ENCODE measurements at places on chromosomes 1 and 21. TPM values are rescaled to one million over a fixed set of nuclear protein-coding genes. Genes with fewer than 3 reads are reported as not detected.

DNA sequence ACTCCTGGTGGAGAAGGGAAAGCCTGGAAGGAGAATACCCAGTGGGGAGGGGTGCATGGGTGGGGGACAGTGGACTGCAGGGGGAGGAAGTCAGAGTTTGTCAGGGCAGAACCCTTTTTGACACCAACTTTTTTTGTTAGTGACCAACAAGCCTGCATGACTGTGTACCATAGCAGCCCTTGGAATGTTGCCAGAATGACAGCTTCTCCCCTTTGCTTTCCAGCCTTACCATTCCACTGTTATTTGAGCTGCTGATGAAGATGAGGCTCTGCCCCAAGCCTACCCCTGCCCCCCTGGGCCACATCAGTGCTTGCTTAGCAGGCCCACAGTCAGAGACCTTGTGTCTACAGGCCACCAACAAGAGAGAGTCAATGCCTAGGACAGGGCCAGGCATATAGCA, 341.2 kb downstream of the HHAT start:
- no peak for DNase-seq
- no peaks in the 10 kb centered on the region for H3K4me1 ChIP-seq

DNA sequence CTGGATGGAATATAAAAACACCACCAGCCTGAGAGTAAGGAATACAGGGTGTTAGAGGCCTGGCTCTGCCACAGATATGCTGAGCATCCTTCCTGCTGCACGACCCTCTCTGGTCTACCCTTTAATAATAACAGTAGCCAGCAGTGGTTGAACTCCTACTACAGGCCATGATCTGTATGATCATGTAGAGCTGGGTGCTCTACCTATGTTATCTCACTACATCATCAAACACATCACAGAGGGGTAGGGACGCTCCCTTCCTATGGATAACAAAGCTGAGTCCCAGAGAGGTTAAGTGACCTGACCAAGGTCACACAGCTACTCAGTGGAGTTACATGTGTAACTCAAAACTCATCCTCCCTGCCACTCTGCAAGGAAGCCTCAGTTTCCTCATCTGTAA, 13.0 kb upstream of the MYOM3 start:
- H3K27ac ChIP-seq: no peak overlapping the region
- no peaks in the 10 kb centered on the region for H3K4me1 ChIP-seq
- H3K36me3 ChIP-seq: no peaks in the 10 kb centered on the region
- no peaks in the 10 kb centered on the region for H3K27me3 ChIP-seq
- H3K4me3 ChIP-seq: no peak overlapping the region

Gene CNTN2
- not detected for total RNA-seq

- H3K4me1 ChIP-seq: peaks cover 21% of the 10 kb centered on the region
- H3K27me3 ChIP-seq: no peaks in the 10 kb centered on the region
- H3K4me3 ChIP-seq: no peak overlapping the region
- H3K36me3 ChIP-seq: peaks cover 13% of the 10 kb centered on the region
Observed at GRCh38 chr21:45516671-45517151, 25.5 kb downstream of the SLC19A1 start.

Gene RPS6KA1
- 13.3 TPM for total RNA-seq

Gene RCC2
- 160 TPM for total RNA-seq

Gene PADI2
- total RNA-seq: not detected

Gene GJC2
- 1.2 TPM for total RNA-seq

GRCh38 chr1:233379869-233380438, 52.4 kb downstream of the MAP3K21 start:
- no peaks in the 10 kb centered on the region for H3K4me1 ChIP-seq
- no peak overlapping the region for H3K27ac ChIP-seq
- H3K36me3 ChIP-seq: no peaks in the 10 kb centered on the region
- H3K4me3 ChIP-seq: no peak overlapping the region

Gene SETSIP
- not detected for total RNA-seq

DNA sequence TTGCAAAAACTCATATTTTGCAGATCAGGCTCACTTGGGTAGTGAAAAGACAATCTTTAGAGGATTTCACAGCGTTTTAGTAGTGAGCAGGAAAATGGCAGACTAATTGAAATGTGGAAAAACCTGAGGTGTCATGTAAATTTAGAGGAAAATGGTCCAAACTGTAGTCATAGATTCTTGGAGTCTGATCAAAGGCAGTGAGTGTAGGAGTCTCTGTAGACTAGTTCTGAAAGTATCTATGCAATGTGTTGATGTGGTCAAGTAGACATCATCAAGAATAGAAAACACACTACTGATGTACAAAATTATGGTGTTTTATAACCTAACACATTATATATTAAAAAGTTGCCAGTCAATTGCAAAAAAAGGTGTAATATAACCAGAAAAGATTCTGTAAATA, 143.2 kb upstream of the C1orf105 start:
- H3K27me3 ChIP-seq: no peaks in the 10 kb centered on the region
- H3K27ac ChIP-seq: no peak overlapping the region
- no peaks in the 10 kb centered on the region for H3K4me1 ChIP-seq
- DNase-seq: no peak
- no peaks in the 10 kb centered on the region for H3K36me3 ChIP-seq
- H3K4me3 ChIP-seq: no peak overlapping the region

- no peaks in the 10 kb centered on the region for H3K27me3 ChIP-seq
- DNase-seq: no peak
- H3K4me1 ChIP-seq: no peaks in the 10 kb centered on the region
- no peak overlapping the region for H3K27ac ChIP-seq
- H3K36me3 ChIP-seq: no peaks in the 10 kb centered on the region
Observed at GRCh38 chr1:80153762-80154161, 1147.2 kb upstream of the ADGRL4 start.

DNA sequence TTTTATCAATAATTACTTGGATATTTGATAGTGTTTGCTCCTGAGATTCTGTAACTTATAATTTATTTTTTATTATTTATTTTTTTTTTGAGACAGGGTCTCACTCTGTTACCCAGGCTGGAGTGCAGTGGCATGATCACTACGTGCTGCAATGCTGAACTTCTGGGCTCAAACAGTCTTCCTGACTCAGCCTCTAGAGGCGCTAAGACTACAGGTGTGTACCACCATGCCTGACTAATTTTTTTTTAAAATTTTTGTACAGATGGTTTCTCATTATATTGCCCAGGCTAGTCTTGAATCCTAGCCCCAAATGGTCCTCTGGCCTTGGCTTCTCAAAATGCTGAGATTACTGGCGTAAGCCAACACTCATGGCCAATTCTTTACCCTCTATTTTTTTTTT, 845.5 kb upstream of the ADGRL4 start:
- DNase-seq: no peak
- no peaks in the 10 kb centered on the region for H3K27me3 ChIP-seq
- H3K36me3 ChIP-seq: no peaks in the 10 kb centered on the region
- no peaks in the 10 kb centered on the region for H3K4me1 ChIP-seq

- H3K27me3 ChIP-seq: peaks cover 4% of the 10 kb centered on the region
- H3K4me1 ChIP-seq: no peaks in the 10 kb centered on the region
- no peak overlapping the region for H3K4me3 ChIP-seq
- no peaks in the 10 kb centered on the region for H3K36me3 ChIP-seq
- H3K27ac ChIP-seq: no peak overlapping the region
Observed at GRCh38 chr1:19038732-19039131, 82.3 kb upstream of the IFFO2 start.

GRCh38 chr21:26394341-26394740, 178.7 kb downstream of the CYYR1 start:
- peaks cover 8% of the 10 kb centered on the region for H3K4me1 ChIP-seq
- H3K27me3 ChIP-seq: no peaks in the 10 kb centered on the region
- H3K27ac ChIP-seq: no peak overlapping the region
- DNase-seq: no peak
- H3K36me3 ChIP-seq: no peaks in the 10 kb centered on the region
- no peak overlapping the region for H3K4me3 ChIP-seq

- no peak for DNase-seq
- H3K4me3 ChIP-seq: no peak overlapping the region
- no peak overlapping the region for H3K27ac ChIP-seq
Observed at GRCh38 chr1:92444351-92444750, 42.4 kb downstream of the GFI1 start.

GRCh38 chr1:17849216-17849615, 94.1 kb downstream of the ACTL8 start:
- no peaks in the 10 kb centered on the region for H3K27me3 ChIP-seq
- H3K4me3 ChIP-seq: no peak overlapping the region
- DNase-seq: no peak
- H3K36me3 ChIP-seq: no peaks in the 10 kb centered on the region

Gene TLR5
- total RNA-seq: 0.16 TPM

Gene C1orf94
- not detected for total RNA-seq

GRCh38 chr1:47687631-47688460, 250.0 kb downstream of the FOXD2 start:
- no peak for DNase-seq
- H3K27ac ChIP-seq: no peak overlapping the region
- H3K27me3 ChIP-seq: peaks cover 6% of the 10 kb centered on the region
- no peak overlapping the region for H3K4me3 ChIP-seq

DNA sequence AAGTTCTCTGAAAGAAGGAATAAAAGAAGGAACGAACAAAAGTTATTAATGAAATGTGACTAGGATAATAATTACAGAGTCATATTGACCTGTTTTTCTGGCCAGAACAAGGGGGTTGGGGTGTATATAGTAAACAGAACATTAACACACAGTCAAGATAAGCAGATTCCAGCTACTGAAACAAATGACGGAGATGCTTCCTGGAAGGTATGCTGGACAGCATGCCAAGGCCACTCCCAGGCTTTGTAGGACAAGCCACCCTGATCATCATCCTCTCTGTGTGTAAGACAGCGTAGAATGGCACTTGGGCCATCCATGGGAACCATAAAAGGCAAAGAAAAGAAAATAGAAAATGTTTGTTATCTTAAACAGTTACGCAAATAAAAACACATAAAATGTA, 120.7 kb downstream of the TGFBR3 start:
- H3K4me1 ChIP-seq: no peaks in the 10 kb centered on the region
- no peaks in the 10 kb centered on the region for H3K36me3 ChIP-seq
- no peak for DNase-seq
- no peak overlapping the region for H3K4me3 ChIP-seq
- no peak overlapping the region for H3K27ac ChIP-seq

DNA sequence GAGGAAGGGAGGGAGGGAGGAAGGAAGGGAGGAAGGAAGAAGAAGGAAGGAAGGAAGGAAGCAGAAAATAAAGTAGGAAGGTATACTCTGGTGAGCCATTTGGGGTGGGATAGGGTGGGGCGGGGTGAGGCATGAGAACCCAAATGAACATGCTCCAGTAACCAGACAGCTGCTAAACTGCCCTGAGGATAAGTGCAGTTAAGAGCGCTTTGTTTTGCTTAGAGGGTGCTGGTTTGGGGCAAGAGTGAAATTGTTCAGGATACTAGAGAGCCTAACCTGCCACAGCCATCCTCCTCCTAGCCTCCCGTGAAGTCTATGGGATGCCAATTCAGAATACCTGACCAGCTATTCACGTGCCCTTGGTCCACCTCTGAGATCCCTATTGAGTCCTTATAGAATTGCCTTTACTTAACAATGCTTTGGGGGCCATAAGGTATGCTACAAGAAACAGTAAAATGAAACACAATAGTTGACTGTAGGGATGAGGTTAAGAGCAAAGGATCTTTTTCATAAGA, 59.0 kb upstream of the ATF3 start:
- H3K27me3 ChIP-seq: peaks cover 17% of the 10 kb centered on the region
- no peak for DNase-seq
- no peaks in the 10 kb centered on the region for H3K4me1 ChIP-seq
- no peaks in the 10 kb centered on the region for H3K36me3 ChIP-seq

- H3K27me3 ChIP-seq: peaks cover 5% of the 10 kb centered on the region
- H3K36me3 ChIP-seq: no peaks in the 10 kb centered on the region
- H3K27ac ChIP-seq: no peak overlapping the region
- no peak for DNase-seq
- peaks cover 24% of the 10 kb centered on the region for H3K4me1 ChIP-seq
Observed at GRCh38 chr1:207951652-207952051, 40.7 kb upstream of the CD34 start.

GRCh38 chr1:70194601-70195000, 10.8 kb downstream of the LRRC40 start:
- H3K4me1 ChIP-seq: no peaks in the 10 kb centered on the region
- DNase-seq: no peak
- no peak overlapping the region for H3K27ac ChIP-seq

Gene ARHGEF16
- 0.51 TPM for total RNA-seq

Gene PRR9
- not detected for total RNA-seq

DNA sequence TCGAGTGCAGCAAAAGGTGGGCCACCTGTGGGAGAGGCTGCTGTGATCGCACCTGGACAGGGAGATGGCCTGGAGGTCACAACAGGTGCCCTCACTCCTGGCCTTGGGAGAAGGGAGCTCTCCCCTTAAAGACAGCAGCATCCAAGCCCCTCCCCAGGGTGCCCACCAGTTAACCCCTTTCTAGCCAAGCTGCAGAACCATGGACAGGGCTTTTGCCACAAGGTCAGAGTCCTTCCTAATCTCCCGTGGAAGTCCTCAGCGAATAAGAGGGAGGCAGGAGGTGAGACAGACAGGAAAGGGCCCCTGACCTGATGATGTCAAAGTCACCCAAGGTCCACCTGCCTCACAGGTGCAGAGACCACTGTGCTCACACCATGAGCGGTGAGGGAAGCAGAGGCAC, 1.7 kb downstream of the CNTN2 start:
- no peaks in the 10 kb centered on the region for H3K36me3 ChIP-seq
- no peaks in the 10 kb centered on the region for H3K4me1 ChIP-seq
- H3K27ac ChIP-seq: no peak overlapping the region
- DNase-seq: no peak
- H3K4me3 ChIP-seq: no peak overlapping the region

- no peak overlapping the region for H3K27ac ChIP-seq
- no peak for DNase-seq
- H3K4me3 ChIP-seq: no peak overlapping the region
- H3K4me1 ChIP-seq: no peaks in the 10 kb centered on the region
- peaks cover 9% of the 10 kb centered on the region for H3K27me3 ChIP-seq
- H3K36me3 ChIP-seq: no peaks in the 10 kb centered on the region
Observed at GRCh38 chr1:203549309-203549708, 55.4 kb downstream of the OPTC start.

DNA sequence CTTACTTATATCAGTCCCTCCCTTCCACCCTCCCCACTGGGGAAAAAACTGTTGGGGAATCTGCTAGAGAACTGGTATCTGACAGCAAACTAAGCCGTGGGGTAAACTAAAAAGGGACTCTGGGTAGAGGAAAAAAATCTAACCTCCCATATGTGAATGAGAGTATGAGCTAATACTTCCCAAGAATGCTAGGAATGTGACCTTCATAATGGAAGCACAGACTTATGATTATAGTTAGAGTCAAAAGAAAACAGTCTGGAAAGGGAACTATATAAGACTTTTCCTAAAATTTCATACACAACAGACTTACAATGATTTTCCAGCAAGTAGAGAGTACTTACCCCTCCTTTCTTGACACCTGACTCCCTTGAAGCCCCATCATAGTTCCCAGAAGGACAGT, 23.0 kb upstream of the RBBP5 start:
- H3K27me3 ChIP-seq: no peaks in the 10 kb centered on the region
- H3K4me1 ChIP-seq: peaks cover 19% of the 10 kb centered on the region
- H3K4me3 ChIP-seq: no peak overlapping the region
- H3K36me3 ChIP-seq: peaks cover 3% of the 10 kb centered on the region
- peak; percentile 74 for DNase-seq

- H3K27ac ChIP-seq: no peak overlapping the region
- peaks cover 8% of the 10 kb centered on the region for H3K4me1 ChIP-seq
- H3K4me3 ChIP-seq: no peak overlapping the region
- H3K36me3 ChIP-seq: no peaks in the 10 kb centered on the region
- no peaks in the 10 kb centered on the region for H3K27me3 ChIP-seq
Observed at GRCh38 chr1:40389871-40390560, 16.5 kb downstream of the SMAP2 start.

GRCh38 chr1:35192056-35192852, 691 bp downstream of the SFPQ start:
- no peaks in the 10 kb centered on the region for H3K27me3 ChIP-seq
- peaks cover 29% of the 10 kb centered on the region for H3K4me1 ChIP-seq
- peak; percentile 77 for DNase-seq
- peak overlapping the region; percentile 97 for H3K4me3 ChIP-seq

GRCh38 chr1:94122201-94122970, 1.4 kb upstream of the ABCA4 start:
- no peak overlapping the region for H3K4me3 ChIP-seq
- no peaks in the 10 kb centered on the region for H3K27me3 ChIP-seq
- H3K36me3 ChIP-seq: no peaks in the 10 kb centered on the region
- DNase-seq: peak; percentile 39
- H3K4me1 ChIP-seq: peaks cover 13% of the 10 kb centered on the region

Measured in endothelial cell of umbilical vein (primary cell).